ENCODE measurements at places on chromosomes 1 and 21.

DNA sequence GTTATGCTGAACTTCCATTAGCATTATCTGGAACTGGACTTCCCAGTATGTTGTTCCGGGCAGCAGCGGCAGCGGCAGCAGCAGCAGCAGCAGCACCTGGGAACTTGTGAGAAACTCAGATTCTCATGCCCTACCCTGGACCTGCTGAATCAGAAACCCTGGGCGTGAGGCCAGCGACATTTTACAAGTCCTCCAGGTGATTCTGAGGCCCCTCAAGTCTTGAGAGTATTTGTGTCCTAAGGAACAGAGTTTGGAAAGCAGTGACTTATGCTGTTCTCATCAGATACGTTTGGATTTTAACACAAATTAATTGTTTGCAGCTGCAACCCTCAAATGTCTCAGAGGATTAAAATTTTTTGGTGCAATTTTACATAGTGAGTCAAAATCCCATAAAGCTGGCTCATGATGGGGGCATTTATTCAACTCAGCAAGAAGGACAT is 157.2 kb upstream of the KAZN start:
- no peak for DNase-seq

GRCh38 chr1:63363014-63363413 is 4.4 kb upstream of the ALG6 start:
- DNase-seq: no peak

- no peak for DNase-seq
Measured at GRCh38 chr1:50481142-50481736, 58.0 kb upstream of the DMRTA2 start.

DNA sequence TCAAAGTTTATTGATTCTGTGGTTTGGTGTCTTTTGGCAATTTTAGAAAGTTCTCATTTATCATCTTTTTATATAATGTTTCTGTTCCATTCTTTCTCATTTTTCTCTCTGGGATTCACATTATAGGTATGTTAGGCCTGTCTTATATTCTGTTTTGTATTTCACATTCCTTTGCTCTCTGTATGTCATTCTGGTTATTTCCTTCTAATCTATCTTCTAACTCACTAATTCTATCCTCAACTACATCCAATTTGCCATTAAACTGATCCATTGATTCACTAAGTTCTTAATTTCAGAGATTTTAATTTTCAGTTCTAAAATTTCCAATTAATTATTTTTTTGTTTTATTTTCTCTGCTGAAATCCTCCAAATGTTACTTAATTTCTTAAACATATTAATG is 234.8 kb downstream of the FOXD2 start:
- DNase-seq: no peak

DNA sequence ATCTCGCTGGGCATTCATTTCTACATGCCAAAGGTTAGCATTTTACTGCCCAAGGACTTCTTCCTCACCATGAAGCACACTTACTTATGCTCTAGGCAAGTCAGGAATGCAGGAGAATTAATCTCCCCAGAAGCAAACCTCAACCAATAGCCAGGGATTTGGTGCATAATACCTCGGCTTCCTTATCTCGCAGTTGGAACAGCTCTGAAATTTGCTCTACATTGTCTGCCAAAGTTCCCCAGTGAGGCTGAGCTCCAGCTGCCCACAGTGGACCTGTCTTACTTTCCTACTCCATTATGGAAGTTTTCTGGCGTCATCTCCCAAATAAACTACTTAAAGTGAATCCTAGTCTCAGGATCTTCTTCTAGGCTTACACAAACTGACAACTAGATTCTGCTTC is 57.6 kb upstream of the PPM1J start:
- no peak for DNase-seq

- no peak for DNase-seq
Measured at GRCh38 chr1:82697965-82698364, 897.2 kb downstream of the ADGRL2 start.

- DNase-seq: no peak
Measured at GRCh38 chr1:40786995-40787705, 3.6 kb downstream of the KCNQ4 start.

GRCh38 chr1:233615571-233615970 is 1.7 kb downstream of the KCNK1 start:
- DNase-seq: no peak

DNA sequence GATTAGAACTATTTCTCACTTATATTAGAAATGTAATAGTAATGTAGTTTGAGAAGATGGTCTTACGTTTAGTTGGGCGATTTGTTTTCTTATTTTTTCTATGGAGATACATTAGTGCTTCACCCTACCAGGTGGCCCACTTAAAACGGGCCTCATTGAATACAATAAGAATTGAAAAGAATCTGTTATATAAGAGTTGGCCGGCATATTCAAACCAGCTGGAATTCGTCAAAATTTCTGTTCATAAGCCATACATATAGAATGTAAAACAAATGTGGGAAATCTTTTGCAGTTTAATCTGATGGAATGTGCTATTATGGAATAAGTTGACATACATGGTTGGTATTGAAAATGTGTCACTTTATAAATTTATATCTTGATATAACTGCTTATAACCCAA is 96.4 kb upstream of the C1orf105 start:
- DNase-seq: no peak

GRCh38 chr21:38039369-38039768 is 123.1 kb upstream of the KCNJ6 start:
- no peak for DNase-seq

DNA sequence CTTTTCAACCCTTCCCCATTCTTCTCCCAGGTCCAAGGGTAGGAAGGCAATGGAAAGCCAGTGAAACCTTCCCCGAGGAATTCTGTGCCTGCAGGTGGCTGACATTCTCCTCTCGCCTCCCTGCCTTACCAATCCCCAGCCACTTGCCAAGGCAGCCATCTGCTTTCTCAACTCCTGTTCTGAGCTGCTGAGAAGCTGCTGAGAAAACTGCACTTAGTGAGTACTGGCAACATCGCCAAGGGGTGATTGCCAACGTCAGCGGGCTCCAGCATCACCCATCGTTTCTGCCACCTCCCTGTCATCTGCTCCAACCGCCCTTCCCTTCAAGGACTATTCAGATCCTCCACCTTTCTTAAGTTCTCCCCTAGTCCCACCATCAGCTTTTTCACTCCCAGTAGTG is 106.0 kb downstream of the PTPRU start:
- no peak for DNase-seq

DNA sequence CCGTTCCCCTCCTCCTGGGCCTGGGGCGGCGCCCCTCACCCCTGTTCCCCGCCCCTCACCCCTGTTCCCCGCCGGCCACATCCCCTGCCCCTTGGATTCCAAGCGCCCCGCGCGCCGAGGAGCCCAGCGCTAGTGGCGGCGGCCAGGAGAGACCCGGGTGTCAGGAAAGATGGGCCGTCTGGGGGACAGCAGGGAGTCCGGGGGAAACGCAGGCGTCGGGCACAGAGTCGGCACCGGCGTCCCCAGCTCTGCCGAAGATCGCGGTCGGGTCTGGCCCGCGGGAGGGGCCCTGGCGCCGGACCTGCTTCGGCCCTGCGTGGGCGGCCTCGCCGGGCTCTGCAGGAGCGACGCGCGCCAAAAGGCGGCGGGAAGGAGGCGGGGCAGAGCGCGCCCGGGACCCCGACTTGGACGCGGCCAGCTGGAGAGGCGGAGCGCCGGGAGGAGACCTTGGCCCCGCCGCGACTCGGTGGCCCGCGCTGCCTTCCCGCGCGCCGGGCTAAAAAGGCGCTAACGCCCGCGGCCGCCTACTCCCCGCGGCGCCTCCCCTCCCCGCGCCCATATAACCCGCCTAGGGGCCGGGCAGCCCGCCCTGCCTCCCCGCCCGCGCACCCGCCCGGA is at the start of gene TP73:
Gene TP73, plus strand, starts transcription at position 587 of the 618 bp plus-strand sequence. CDS start 29,850 bp downstream, outside the sequence.
- DNase-seq: no peak

GRCh38 chr1:110982320-110982719 is 18.6 kb upstream of the LRIF1 start:
- DNase-seq: no peak

DNA sequence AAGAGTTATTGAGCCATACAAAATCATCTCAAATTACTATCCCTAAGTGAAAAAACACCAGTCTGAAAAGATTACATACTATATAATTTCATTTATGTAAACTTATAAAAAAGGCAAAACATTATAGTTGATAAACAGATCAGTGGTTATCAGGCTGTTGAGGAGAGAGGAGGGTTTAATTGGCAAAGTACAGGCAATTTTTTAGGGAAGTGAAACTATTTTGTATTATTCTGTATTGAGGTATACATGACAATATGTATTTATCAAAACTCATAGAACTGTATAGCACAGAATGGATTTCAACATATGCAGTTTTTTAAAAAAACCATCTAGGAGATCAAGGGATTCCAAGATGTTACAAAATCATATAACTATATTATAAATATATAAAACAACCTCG is 403.7 kb downstream of the LTN1 start:
- no peak for DNase-seq

- DNase-seq: no peak
Measured at GRCh38 chr1:17736625-17737024, 18.5 kb upstream of the ACTL8 start.

DNA sequence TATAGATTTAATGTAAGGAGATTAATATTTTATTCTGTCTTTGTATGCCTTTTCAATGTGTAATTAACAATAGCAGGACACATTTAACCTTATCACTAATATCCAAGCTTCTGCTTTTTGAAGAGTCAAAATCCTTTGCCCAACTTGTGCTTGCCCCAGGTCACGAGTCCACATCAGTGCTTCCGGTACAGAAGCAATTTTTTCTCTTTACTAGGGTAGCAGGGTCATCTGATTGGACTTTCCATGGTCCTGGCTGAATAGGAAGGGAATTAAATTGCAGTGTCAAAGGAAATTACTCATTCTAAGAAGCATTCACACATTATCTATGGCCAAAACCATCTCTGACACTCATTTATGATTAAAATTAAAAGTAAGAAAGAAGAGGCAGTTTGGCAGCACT is 460.5 kb upstream of the ADGRL2 start:
- no peak for DNase-seq

DNA sequence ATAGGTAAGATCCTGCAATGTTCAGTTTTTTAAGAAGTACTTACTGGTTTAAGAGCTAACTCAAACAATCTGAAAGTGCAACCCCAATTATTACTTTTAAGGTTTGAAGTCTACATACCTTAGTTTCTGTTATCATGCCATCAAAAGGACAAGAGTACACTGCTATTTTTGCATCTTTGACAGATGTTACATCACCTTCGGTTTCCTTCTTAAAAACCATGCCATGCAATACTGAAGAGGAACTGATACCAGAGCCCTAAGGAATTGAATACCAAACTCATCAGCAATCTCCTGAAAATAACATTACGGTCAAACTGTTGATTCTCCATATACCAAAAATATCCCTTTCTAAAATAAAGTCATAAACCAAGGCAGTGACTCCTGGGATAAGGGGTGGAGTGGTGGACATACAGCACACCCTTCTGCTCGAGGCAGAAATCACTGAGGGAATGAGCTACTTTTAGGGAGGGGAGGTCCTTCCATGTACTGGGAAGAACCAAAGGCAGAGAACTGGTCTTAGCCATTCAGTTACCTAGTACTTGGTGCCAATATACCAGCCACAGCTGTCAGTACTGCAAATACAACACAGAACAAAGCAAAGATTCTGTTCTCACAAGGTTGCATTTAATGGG is 8.5 kb downstream of the CCT8 start:
- no peak for DNase-seq

DNA sequence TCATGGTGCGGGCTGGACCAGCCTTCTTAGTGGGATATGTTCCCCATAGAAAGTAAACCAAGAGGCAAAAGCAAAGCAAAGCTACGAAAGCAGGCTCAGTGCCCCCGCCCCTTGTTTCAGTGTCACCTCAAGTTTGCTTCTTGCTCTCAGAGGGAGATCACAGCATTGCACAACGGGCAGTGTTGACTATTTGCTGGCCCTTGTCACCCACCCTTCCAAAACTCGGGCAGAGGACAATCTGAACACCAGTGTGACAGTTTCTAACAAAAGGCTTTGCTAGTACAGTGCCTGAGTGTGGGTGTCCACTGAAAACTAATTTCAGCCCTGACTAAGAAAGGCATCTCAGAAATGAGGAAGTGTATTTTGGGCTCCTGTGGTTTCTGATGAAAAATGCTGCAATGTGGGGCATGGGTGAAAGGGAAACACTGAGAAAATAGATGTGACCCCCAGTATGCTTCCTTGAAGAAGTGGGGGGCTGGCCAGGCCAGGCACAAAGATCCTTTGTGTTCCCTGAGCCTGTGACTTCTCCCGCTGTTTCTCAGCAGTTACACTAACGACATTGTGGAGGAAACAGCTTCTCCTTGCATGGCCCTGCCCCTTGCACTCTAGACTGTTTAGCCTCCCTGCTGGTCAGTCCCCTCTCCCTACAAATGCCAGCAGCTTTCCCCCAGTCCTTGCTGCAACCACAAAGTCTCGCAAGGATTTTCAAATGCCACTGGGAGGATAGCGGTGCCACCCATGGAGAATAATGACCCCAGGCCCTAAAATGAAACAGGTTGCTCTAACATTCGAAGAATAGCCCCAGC is 33.3 kb upstream of the KCNE1 start:
- no peak for DNase-seq

DNA sequence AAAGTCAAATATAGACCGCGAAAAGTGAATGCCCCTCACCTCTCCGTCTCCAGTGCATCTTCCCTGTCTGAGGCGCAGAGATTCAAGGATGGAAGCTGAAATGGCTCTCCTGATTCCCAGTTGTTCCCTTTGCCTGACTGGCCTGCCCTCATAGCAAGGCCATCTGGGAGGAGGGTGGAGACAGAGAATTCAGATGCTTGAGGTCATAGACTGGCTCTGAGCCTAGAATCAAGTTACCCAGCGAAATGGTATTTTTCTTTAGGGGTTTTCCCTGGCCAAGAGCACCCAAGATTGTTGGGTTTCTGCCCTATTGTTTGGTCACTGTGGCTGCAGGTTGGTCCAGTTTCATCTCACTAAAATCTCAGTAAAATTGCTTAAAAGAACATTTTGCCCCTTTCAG is 7.2 kb downstream of the METTL13 start:
- DNase-seq: no peak

DNA sequence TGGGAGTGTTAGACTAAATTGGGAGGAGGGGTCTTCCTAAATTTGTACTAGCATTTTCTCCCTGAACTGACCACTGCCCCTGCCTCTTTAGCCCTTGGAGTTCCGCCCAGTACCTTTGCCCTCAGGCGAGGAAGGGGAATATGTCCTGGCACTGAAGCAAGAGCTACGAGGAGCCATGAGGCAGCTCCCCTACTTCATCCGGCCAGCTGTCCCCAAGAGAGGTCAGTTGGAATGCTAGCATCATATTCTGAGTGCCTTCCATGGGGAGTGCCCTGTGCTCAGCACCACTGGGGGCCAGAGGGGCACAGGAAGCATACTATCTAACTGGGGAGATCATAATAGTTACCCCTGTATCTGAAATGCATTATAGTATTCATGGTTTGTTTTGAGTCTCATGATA is 10.7 kb downstream of the POLR3GL start:
- no peak for DNase-seq

DNA sequence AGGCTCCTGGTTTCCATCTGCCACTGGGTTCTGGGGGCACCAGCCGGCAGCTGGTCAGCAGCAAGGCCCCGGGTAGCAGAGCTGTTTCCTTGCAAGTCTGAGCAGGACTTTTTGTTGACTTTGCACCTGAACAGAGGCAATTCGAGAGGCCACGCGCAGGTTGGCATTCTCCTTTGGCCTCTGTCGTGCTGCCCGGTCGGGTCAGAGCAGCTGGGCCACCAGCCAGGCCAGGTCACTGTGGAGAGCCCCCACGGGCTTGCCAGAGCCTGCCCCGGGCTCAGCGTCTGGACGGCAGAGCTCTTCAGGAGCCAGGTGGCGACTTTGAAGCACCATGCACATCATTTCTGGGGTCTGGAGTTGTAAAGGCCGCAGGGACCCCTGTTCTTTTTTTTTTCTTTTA is 28.4 kb upstream of the TMEM52 start:
- DNase-seq: no peak

Measured in activated gamma-delta T cell (primary cell).